Glomerular endothelial cell (primary cell): ENCODE measurements at places on chromosomes 7 and 10. TPM values are rescaled to one million over a fixed set of nuclear protein-coding genes. Genes with fewer than 3 reads are reported as not detected.

DNA sequence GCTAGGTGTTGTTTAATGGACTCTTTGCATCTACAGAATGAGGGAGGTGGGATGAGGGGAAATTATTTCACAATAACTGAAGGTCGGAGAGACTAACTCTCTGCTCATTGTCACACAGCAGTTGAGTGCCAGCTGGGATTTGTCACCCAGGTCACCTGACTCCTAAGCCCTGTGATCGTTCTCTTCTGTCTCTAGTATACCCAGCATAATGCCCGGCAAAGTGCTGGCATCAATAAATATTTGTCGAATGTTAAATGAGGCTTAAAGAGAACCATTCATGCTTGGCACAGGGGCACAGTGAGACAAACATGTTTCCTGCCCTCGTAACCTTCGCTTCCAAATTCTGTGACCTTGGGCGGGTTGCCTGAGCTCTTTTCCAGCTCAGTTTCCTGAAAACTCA is 70.8 kb downstream of the TCF7L2 start:
- no peak for DNase-seq

GRCh38 chr7:90595342-90595800 is 750 bp upstream of the CDK14 start:
- no peak for DNase-seq

DNA sequence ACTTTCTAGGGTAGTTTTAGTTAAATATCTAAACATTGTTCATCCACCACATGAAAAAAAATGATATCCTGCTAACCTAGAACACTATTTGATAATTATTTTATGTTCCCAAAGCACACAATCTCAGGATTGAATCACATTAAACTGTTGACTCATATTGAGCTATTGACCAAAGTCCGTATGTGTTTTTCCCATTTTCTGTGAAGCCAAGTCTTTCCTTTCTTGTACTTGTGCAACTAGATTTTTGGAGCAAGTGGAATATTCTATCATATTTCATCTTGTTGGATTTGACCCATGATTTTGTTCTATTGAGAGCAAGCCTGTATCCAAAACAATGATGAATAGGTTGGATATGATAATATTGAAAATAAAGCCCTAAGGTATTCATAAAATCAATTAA is 164.6 kb downstream of the SKAP2 start:
- DNase-seq, result no peak

DNA sequence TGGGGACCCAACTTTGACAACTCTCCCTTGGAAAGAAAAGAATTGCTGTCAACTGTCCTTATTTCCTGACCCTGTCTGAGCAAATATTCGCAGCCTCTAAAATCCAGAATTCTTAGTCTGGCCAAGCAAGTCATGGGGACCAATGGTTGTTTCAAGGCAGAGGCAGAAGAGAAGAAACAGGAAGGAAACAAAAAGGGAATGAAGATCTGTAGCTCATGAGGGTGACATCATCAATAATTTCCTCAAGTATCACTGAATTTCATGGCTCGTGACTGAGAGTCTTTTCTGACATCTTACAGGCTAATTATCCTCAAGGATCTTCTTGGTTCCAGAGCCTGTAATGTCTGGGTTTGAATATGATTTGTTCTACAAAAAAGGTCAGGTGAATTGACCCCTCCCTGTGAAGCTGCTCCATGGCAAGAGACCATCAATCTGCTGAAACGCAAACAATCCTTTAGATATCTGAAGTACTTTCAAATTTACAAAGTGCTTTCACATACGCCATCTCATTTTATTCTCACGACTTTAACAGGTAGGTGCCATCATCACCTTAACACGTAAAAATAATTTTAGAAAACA is 5.8 kb downstream of the CDK6 start:
- no peak for DNase-seq

DNA sequence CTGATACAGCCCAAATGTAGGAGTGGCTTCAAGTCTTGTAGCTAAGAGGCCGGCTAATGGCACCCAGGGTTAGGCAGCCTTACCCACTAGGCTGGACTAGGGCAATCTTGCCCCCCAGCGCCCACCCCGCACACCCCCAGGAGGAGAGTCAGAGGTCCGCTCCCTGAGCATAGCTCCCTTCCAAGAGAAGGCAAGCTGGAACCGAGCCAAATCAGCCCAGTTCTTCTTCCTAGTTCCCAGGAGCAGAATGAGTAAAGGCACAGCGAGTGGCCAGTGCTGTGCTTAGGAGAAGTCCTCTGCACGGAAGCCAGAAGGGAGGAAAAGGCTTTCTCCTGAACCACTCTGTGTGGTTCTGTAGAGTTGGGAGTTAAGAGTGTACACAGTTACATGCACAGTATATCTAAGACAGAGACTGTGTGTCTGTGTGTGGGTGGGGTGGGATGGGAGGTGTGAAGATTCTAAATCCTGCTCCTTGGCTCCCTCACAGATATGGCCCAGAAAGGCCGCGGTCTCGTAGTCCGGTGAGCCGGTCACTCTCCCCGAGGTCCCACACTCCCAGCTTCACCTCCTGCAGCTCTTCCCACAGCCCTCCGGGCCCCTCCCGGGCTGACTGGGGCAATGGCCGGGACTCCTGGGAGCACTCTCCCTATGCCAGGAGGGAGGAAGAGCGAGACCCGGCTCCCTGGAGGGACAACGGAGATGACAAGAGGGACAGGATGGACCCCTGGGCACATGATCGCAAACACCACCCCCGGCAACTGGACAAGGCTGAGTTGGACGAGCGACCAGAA is 59.7 kb upstream of the PDCD4 start:
- no peak for DNase-seq

GRCh38 chr7:112779667-112780066 is 10.5 kb downstream of the TMEM168 start:
- no peak for DNase-seq

DNA sequence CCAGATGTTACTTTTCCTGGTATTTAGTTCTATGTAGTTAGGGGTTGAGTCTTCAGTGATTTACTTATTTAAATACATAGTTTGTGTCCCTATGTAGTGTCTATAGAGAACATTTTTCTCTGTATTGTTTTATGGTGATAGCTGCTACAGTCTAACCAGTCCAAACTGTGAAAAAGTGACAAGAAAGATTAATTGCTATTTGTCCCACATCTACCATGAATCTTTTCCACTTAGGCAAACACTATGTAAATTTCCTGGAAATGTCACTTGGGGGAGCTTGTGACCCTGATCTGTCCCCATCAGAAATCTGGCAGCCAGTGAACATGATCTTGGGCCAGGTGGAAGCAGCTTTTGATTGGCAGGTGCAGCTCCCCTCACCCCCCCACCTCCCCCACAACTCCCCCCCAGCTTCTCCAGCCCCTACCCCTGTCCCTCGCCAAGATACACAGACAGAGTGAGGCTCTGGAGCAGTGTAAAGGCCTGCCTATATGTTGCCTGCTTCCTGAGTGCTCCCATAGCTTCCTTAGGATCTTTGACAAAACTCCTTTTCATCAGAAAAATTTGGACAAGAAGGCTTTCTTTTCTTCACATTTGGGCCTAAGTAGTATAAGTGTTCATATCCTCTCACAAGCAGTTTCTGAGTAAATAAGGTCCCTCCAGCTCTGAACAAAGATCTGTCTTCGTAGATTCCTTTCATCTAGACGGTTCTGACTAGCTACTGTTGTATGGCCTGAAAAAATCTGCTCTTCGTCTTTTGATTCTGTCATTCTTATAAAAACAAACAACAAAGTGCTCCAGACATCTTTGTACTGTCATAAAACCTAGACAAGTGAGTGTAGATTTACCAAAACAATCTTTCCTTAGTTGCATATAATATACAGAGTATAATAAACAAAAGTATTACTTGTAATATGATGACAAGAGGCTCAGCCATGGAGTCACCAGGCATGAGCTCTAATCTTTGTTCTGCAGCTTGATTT is 31.5 kb upstream of the SLC13A1 start:
- no peak for DNase-seq

- DNase-seq, result no peak
Measured at GRCh38 chr10:110073896-110074295, 66.1 kb downstream of the ADD3 start.

The ELFN1 gene
- 0.05 and 1.5 TPM in 2 replicates for total RNA-seq

The EGR2 gene
- 0.06 TPM in 1 of 2 replicates, not detected in the other for total RNA-seq

The SLC37A3 gene
- total RNA-seq, result 37.2 and 43.6 TPM in 2 replicates

The SPDYE11 gene
- not detected in 2 replicates for total RNA-seq

The ITGB8 gene
- total RNA-seq, result 6.3 and 13.9 TPM in 2 replicates
